ENCODE measurements at places on chromosomes 5 and 9.

GRCh38 chr5:13480834-13481233 lies 463.7 kb downstream of the DNAH5 start:
- no peak for DNase-seq

DNA sequence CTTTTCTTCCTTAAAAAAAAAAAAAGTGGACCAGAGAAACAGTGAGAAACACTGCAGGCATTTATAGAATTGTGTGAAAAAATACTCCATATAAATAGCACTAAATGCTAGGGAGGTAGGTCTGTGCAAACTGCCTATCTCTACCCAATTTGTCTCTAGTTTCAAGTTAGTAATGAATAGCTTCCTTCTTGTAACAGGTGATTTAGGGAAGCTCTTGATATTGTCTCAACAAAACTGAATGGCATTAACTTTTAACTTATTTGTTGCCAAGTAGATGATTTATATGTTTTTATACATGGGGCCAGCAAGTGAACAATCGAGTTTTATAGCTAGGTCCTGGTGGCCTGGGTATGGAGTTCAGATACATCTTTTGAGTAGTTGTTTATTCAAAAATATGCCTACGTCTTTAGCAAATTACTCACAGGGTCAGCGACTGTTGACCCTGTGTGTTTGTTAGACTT lies 283.6 kb downstream of the NR3C1 start:
- DNase-seq: no peak

GRCh38 chr5:150172556-150172955 lies 6.0 kb downstream of the CDX1 start:
- DNase-seq: no peak

DNA sequence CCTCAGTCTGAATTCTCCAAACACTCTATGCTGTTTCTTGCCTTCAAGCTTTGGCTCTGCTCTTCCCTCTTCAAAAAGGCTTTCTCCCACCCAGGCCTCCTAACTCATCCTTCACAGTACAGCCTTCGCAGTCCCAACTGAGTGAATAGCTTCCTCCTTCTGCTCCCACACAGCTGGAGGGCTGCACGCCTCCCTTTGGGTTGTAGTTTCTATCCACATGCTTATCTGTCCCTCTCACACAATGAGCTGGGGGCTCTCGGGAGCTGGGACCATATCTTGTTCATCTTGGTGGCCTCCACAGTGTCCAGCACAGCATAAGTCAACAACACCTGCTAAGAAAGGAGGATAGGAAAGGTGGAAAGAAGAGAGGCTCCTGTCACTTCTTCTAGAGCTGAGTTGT lies 69.5 kb upstream of the XPA start:
- DNase-seq: no peak

GRCh38 chr9:74810200-74810599 lies 77.5 kb downstream of the TRPM6 start:
- no peak for DNase-seq

DNA sequence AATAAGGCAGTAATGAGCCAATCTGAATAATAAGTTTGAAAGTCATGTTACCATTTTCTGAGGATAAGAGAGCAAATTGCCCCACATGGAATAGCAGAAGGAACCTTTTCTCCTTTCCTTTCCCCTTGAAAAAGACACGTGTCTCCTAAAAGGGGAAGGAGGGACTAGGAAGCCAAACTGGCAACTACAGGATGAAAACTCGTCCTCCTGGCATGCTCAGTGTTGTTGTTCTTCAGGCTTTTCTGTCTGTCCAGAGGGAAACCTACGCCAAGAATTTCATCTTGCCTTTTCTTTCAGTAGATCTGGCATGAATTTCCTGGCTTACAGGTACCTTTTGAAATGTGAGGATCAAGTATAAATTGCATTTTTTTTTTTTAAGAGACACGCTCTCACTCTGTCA lies 355.9 kb upstream of the TLE4 start:
- DNase-seq: no peak

DNA sequence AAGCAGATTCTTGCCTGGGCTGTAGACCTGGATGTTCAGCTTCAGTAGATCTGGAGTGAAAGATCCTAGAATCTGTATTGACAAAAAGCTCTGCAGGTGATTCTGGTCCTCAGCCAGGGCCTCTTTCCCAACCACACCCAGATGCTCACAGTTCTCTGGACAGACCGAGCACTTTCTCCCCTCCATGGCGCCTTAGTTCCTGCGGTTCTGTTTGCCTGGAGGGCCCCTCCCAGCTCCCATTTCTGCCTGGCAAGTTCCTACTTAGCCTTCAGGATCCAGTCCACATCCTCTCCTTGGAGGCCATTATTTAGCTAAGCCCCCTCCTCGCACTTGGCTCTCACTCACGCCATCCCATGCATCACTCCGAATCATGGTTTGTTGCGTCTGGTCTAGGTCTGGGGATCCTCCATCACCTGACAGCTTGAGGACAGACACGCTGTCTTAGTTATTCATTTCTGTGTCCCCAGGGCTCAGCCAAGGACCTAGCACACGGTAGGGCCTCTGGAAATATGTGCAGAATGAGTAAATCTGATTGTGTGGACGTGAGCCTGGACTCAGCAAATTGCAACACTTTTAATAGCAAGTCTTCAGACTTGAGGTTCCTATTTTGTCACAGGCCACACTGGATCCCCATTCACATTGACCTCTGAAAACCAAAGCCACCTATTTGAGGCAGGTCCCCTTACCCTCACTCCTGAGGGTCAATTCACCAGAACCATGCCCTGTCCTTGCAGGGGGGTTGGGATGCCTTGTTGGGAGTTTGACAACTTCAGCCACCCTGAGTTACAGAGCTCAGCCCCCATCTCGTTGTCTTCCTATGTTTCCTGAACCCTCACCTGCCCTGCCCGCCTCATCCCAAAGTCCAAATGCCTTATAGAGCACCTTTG lies 50.7 kb downstream of the COL15A1 start:
- no peak for DNase-seq

DNA sequence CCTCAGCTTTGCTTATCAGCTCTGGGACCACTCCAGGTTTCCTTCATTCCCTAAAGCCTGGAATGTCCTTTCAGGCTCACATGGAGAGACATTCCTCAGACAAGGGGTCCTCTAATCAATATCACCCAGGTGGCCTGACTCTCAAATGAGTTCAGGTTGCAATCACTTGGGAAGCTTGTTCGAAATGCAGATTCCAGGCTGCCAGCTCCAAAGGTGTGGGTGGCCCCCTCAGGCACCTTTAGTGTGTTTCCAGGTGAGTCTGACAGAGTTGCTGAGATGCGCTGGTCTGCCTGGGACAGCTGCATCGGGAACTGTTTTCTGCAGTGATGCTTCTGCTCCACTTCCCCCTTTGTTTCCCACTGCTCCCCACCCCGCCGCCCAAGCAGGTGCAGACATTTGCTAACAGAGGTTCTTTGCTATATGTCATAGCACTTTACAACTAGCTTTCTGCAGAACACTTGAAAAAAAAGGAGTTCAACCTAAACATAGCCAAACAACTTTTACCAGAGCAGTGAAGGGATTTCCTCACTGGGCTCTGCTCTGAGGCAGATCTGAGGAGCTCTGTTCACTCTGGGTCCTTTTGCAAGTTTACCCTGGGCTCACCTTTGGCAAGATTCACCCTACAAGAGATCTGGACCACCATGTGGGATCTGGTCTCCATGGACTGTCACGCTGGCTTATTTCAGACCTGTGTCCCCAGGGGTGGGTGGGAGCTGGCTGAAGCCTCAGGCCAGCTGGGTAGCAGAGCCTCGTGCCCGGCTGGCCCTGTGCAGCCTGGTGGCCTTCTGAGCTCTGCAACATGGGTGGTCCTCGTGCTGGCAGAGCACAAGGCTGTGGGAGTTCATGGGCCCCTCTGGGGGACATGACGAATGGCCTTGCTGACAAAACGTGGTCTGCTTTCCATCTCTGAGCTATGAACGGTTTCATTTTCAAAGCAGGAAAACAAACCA lies 539.6 kb downstream of the CCDC171 start:
- DNase-seq: no peak

- no peak for DNase-seq
Observed at GRCh38 chr9:8907868-8908267, 1108.3 kb upstream of the DMAC1 start.

DNA sequence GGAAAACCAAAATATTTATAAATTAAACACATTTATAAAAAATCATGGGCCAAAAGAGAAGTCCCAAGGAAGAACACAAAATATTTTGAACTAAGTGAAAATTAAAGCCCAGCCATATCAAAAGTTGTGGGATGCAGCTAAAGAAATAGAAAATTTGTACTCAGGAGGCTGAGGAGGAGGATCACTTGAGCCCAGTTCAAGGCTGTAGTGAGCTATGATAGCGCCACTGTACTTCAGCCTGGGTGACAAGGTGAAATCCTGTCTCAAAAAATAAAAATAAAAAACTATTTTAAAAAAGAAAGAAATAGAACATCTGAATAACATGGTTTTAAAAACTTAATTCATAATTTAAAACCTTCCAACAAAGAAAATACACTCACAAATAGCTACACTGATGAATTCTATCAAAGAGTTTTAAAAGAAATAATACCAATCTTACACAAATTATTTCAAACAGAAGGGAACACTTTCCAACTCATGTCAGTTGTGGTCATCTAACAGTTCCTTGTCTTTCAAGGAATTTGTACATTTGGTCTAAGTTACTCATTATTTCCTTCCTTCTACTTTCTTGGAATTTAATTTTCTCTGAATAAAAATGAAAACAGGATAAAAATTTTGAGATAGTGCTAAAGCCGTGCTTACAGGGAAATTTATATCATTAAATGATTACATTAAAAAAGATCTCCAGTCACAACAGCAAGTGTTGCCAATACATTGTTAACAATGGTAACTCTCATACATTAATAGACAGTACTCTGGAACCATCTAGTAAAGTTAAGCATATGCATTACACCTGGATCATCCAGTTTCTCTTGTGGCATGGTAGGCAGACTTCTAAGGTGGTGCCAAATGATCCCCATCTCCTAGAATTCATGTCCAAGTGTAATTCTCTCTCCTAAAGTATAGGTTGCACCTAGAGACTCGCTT lies 17.8 kb downstream of the PTBP3 start:
- no peak for DNase-seq

- no peak for DNase-seq
Observed at GRCh38 chr5:54091307-54092130, 218.9 kb downstream of the ARL15 start.

- no peak for DNase-seq
Observed at GRCh38 chr9:136270173-136270705, 24.6 kb upstream of the QSOX2 start.

DNA sequence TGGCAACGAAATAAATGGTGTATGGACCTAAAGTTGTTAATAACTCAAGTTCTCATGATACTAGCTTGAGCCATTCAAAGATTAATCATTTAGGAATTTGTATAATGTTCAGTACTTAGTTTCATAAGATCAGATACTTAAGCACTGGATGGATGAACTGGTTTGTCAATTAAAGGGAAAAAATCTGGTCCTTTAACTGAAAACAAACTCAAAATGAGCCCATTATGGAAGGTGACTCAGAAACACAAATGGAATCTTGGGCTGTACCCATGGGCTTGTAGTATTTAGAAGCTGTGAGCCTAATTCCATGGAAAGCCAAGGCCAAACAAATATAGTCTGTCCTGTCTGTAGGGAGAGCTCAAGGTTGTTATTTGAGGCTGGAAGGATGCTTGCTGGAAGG lies 27.6 kb upstream of the ADRB2 start:
- no peak for DNase-seq

GRCh38 chr5:158159621-158160020 lies 300.7 kb upstream of the CLINT1 start:
- DNase-seq: no peak

- no peak for DNase-seq
Observed at GRCh38 chr9:127961155-127961490, 19.7 kb downstream of the EEIG1 start.

GRCh38 chr5:18675041-18675440 lies 1040.8 kb downstream of the TAF11L14 start:
- no peak for DNase-seq
